ENCODE measurements at places on chromosomes 12 and 14. TPM values are rescaled to one million over a fixed set of nuclear protein-coding genes. Genes with fewer than 3 reads are reported as not detected.

- H3K27ac ChIP-seq, result no peak overlapping the region
- H3K27me3 ChIP-seq, result peaks cover 42% of the 10 kb centered on the region
- H3K4me1 ChIP-seq, result peaks cover 4% of the 10 kb centered on the region
- DNase-seq, result no peak
- H3K36me3 ChIP-seq, result no peaks in the 10 kb centered on the region
These were observed 38.2 kb upstream of the FAM222A start for GRCh38 chr12:109675411-109675810.

- H3K27me3 ChIP-seq, result no peaks in the 10 kb centered on the region
- no peak for DNase-seq
- H3K27ac ChIP-seq, result no peak overlapping the region
- H3K36me3 ChIP-seq, result 0 out of 2 replicates have a peak, but pooled peaks cover 3% of the 10 kb centered on the region
- H3K4me3 ChIP-seq, result no peak overlapping the region
These were observed 53.3 kb downstream of the WDR20 start for GRCh38 chr14:102192840-102193502.

- H3K36me3 ChIP-seq, result no peaks in the 10 kb centered on the region
- H3K4me1 ChIP-seq, result no peaks in the 10 kb centered on the region
- no peak for DNase-seq
These were observed 44.3 kb downstream of the TMTC2 start for GRCh38 chr12:82730953-82731459.

GRCh38 chr14:52129721-52130120 is 60.9 kb upstream of the NID2 start:
- no peaks in the 10 kb centered on the region for H3K36me3 ChIP-seq
- peaks cover 4% of the 10 kb centered on the region for H3K27me3 ChIP-seq
- peaks cover 35% of the 10 kb centered on the region for H3K4me1 ChIP-seq
- H3K27ac ChIP-seq, result no peak overlapping the region

The MYF5 gene
- total RNA-seq, result not detected

DNA sequence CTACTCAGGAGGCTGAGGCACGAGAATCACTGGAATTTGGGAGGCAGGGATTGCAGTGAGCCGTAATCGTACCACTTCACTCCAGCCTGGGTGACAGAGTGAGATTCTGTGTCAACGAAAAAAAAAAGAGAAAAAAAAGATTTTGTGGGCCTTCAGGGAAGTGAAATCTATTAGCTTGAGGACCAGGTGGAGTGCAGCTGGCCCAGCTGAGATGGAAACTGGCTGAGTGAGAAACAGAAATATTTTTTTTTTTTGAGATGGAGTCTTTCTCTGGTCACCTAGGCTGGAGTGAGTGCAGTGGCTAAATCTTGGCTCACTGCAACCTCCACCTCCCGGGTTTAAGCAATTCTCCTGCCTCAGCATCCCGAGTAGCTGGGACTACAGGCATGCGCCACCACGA is 2.3 kb upstream of the CLEC4C start:
- peaks cover 2% of the 10 kb centered on the region for H3K27me3 ChIP-seq
- DNase-seq, result no peak
- no peaks in the 10 kb centered on the region for H3K36me3 ChIP-seq
- H3K27ac ChIP-seq, result no peak overlapping the region

DNA sequence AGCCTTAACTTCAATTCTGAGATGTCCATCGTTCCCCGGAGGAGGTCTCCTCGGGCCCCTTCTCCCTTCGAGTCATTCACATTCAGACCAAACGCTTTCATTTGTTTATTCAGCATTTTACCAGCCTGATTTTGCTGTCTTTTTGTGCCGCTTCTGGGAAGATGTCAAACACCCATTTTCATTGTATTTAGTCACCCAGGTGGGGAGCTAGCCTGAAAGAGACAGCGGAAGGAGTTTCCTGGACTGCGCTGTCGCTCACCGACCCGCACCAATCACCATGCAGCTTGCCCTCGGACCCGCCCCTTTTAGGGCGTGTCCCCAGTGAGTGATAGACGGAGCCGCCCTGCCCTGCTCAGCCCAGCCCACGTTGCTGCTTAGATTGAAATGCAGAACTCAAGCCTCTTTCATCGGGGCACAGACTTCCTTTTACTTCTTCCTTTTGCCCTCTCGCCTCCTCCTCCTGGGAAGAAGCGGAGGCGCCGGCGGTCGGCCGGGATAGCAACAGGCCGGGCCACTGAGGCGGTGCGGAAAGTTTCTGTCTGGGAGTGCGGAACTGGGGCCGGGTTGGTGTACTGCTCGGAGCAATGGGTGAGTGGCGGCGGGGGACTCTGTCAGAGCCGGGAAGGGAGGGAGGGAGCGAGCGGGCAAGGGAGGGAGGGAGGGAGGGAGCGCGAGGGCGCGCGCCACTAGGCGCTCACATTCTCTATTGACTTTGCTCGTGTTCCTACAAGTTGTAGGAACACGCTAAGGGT is at the start of gene PAX9:
PAX9 (plus strand) TSS at position 355 of the 752 bp plus-strand sequence; CDS start at position 585, 230 bp downstream.
- DNase-seq, result peak; percentile 66
- peaks cover 5% of the 10 kb centered on the region for H3K36me3 ChIP-seq
- H3K4me3 ChIP-seq, result peak within 1 kb of the TSS; percentile 89
- peaks cover 30% of the 10 kb centered on the region for H3K4me1 ChIP-seq
- no peak within 1 kb of the TSS for H3K27ac ChIP-seq

The KLRF1 gene
- not detected for total RNA-seq

Measured in HFFc6 (cell line).